ENCODE measurements at places on chromosomes 2 and 18.

DNA sequence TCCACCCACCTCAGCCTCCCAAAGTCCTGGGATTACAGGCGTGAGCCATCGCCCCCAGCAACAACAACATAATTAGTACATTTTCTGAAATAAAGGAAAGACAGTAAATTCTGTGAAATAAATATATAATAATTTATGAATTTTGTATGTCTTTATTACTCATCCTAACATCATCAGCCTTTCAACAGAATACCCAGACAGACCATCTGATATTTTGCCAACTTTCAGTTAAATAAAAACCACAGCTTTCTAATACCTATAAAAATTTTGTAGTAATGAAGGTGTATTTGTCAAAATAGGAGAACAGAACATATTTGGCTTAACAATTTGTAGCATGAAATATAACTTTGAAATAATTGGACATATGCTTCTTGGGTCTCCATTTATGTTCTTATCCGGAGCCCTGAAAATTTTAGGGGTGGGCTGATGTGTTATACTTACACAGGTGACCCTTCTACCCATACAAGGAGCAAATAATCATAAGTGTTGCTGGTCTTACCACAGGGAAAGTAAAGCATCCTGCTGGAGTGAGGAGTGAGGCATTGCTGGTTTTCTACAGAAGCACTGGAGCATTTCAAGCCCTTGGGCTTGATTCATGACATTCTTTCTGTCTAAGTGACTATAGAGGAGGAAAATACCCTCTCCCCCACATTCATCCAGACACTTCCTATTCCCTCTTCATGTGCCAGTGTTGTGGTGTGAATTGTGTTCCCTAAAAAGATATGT is 99.3 kb downstream of the SPOPL start:
- no peak for DNase-seq

GRCh38 chr2:195925120-195925519 is 143.5 kb downstream of the DNAH7 start:
- DNase-seq, result no peak

- peak; percentile 51 for DNase-seq
These were observed 5.3 kb upstream of the CTAGE1 start for GRCh38 chr18:22422909-22423548.

GRCh38 chr2:162490052-162490717 is 146.3 kb downstream of the GCA start:
- DNase-seq, result no peak

- no peak for DNase-seq
These were observed 121.1 kb downstream of the ACOXL start for GRCh38 chr2:110853516-110853915.

GRCh38 chr2:218631837-218632236 is 24.1 kb downstream of the PLCD4 start:
- DNase-seq, result no peak

- peak; percentile 93 for DNase-seq
These were observed 13.7 kb downstream of the HS6ST1 start for GRCh38 chr2:128304715-128305554.

GRCh38 chr2:198795419-198795818 is 662.3 kb downstream of the SATB2 start:
- no peak for DNase-seq

DNA sequence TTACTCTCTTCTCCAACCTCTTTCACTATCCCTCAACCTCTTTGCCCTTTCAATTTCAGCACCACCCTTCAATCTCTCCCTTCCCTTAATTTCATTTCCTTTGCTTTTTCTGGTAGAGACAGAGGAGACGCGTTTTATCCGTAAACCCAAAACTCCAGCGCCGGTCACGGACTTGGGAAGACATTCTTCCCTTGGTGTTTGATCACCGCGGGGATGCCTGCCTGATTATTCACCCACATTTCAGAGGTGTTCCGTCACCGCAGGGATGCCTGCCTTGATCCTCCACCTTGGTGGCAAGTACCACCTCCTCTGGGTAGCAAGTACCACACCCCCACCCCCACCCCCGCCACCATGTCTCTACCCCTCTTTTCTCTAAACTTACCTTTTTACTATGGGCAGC is 669.4 kb upstream of the PKDCC start:
- DNase-seq, result no peak

DNA sequence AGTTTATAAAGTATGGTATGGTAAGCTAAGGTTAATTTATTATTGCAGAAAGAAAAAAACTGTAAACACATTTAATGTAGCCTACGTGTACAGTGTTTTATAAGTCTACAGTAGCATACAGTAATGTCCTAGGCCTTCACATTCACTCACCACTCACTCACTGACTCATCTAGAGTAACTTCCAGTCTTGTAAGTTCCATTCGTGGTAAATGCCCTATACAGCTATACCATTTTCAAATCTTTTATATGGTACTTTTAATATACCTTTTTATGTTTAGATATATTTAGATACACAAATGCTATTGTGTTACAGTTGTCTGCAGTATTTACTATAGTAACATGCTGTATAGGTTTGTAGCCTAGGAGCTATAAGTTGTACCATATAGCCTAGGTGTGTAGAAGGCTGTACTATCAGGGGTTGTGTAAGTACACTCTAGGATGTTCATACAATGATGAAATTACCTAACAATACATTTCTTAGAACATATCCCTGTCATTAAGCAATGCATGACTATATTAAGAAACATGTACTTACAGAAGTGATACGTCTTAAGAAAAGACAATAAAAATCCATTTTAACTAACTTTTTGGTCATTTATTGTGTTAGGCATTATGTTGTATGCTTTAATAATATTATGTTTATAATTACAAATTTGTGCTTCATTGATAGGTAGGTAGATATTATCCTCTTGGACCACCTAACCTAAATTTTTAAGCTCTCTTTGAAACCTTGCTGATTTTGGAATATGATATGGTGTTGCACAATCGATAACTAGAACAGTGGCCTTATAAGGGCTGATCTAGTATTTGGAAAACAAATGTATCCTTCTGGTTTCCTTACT is 51.9 kb downstream of the VRK2 start:
- no peak for DNase-seq

DNA sequence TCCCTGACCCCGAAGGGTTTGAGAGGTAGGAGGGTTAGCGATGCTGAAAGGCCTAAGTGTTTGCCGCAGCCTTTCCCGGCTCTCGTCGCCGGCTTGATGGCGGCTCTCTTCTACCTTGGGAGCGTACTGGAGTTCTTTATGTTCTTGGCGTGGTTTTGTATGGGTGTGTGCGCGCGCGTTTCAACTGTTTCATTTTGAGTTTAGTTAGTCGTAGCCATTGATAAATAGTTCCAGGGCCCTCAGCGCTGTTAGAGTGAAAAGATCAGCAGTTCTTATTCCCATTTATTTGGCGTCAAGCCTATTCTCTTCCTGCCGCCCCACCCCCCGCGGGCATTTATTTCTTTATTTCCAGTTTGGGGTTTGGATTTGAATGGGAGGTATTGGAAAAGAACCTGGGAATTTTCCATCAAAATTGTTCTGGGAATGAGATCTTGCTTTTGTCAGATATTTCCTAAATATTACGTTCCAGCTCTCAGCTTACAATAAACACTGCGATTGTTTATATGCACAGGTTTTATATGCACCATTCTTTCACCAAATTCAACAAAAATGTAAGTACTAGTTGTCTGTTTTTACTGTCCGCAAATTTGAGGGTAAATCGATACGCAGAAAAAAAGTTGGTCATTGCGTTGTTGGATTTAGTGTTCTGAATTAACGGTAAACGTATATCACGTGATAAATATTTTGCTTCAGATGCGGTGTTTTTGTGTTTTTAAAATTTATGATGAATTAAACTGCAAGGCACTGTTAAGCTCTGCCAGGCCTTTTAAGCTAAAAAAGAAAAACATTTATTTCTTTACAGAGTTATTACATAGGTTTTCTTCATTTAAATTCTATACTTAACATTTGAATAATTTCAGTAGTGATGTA is 954 bp downstream of the CCNT2 start:
- DNase-seq, result no peak

- DNase-seq, result no peak
These were observed 6.4 kb upstream of the DUSP19 start for GRCh38 chr2:183072177-183072576.

- DNase-seq, result no peak
These were observed 610.5 kb upstream of the LRRTM4 start for GRCh38 chr2:78132391-78133370.

- DNase-seq, result peak; percentile 10
These were observed 469.4 kb downstream of the DLGAP1 start for GRCh38 chr18:3985664-3986063.

- no peak for DNase-seq
These were observed 462.5 kb upstream of the FSHR start for GRCh38 chr2:49616800-49617199.

GRCh38 chr2:96730212-96730611 is 9.7 kb downstream of the LMAN2L start:
- no peak for DNase-seq

DNA sequence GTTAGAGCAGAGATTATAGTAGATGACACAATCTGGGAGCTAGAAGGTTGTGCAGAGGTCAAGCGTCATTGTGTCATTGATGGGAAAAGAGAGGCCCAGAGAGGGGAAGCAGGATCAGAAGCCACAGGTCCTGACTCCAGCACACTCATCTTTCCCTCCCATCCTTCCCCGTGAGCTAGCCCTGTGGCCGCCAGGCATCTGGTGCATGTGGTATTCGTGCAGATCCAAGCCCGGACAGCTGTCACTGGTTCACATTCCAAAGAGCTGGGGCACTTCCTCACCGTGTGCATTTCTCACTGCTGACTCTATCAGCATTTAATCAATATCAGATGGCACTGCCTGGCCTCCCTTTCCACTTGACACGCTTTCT is 94.1 kb upstream of the THOC1 start:
- DNase-seq, result peak; percentile 99

GRCh38 chr2:74191596-74192380 is 6.6 kb upstream of the MTHFD2 start:
- no peak for DNase-seq

DNA sequence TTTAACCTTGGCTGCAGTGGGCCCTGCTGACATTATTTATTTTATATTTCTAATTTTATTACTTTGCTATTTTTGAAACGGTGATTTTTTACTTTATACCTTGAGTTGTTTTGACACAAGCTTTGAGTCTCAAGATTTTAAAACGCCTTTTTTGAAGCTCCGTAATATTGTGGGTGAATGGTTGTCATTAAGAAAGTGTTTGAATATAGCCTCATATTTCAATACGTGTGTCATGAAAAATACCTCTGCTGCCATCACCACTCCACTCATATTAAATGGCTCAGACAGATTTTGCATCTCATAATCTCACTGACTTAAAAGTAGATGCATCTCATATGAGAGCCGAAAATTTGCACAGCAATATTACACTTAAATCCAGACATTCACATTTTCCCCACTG is 106.6 kb downstream of the CTNNA2 start:
- no peak for DNase-seq
